Thyroid gland (tissue), 4 donors: ENCODE measurements at places on chromosomes 2 and 18.

GRCh38 chr2:13986119-13986720 is 646.3 kb upstream of the LRATD1 start:
- no peak for DNase-seq

- no peak for DNase-seq
Observed at GRCh38 chr2:27717070-27717795, 53.5 kb downstream of the SLC4A1AP start.

- DNase-seq, result peak; percentile 8
Observed at GRCh38 chr2:65227020-65227455, 593 bp upstream of the ACTR2 start.

DNA sequence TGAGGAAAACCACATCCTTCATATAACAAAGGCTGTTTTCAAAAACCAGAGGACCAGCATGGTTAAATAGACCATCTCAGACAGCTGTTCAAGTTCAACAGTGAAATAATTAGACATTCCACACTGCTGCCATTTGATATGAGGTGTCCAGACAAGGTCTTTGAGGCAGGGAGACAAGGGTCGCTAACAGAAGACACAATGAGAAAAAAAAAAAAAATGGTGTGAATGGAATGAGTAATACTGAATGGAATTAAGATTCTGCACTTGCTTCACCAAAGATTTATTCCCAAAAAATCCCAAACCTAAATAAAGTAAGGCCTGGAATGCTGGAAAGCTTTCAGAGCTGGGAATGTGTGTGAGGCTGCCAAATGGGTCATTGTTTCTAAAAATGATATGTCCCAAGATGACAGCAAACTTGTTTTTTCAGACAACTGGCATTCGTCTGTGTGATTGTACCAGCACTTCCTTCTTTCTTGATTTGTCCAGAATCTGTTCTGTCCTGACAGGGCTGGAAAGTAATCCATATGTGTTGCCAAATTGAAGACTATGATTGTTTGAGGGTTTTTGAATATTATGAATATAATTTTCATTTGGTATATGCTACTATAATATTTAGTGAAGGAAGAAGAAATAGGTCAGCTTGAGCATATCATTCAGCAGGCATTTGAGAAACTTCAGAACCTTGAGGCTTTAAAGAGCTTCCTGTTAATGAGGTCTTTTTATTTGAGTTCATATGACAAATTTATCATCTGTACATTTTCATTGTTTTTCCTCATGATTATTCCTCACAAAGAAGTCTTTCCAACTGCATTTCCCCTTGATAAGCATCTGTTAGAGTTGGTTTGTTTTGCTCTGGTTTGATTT is 85.2 kb upstream of the ITGA4 start:
- DNase-seq, result no peak

DNA sequence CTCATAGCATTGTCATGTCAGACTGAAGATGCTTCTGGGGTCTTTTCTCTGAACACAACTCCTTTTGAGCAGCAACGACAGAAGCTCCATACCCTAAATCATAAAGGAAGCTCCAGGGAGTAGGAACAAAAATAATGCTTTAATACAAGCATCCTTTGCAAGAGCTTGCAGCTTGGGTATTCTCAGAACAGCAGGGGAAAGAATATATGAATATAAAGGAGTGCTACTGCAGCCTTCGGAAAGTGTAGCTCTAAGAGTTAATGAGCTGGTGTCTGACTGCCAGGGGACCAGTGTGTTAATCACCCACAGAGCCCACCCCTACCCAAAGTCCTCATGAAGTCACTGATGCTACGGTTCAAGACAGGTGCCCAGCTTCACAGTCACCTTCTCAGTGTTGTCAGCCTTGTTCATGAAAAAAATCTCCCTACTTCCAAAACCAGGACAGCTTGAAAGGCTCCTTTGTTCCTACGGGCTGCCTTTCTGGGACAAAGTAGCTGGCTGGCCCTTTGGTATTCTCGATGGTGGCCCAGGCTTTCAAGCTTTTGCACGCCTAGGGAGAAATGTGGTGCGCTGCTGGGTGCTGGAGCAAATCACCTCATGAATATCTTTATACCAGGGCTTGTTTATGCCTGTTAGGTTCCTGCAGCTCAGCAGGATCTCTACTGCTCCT is 259.7 kb downstream of the CMPK2 start:
- no peak for DNase-seq

DNA sequence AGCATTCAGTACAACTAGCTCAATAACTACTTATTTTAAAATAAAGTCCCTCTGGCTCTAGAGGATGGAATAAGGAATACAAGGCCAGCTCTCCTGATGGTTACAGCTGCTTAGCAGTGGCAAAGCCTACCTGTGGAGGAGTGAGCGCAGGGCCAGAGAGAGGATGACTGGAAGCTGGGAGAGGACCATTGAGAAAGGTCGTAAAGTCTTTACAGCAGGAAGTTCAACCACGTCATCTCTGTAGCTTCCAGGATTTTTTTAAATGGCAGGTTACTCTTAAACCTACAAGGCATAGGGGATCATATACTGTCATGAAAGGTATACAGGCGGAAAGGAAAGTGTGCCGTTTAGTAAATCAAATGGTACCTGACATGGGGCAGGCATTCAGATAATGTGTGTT is 26.3 kb downstream of the ANXA4 start:
- no peak for DNase-seq

GRCh38 chr2:143819190-143819735 is 690.0 kb downstream of the ARHGAP15 start:
- no peak for DNase-seq

- DNase-seq, result no peak
Observed at GRCh38 chr2:204950695-204951346, 405.5 kb downstream of the PARD3B start.

GRCh38 chr2:218860950-218861381 is 1.4 kb downstream of the WNT6 start:
- peak; percentile 24 for DNase-seq

DNA sequence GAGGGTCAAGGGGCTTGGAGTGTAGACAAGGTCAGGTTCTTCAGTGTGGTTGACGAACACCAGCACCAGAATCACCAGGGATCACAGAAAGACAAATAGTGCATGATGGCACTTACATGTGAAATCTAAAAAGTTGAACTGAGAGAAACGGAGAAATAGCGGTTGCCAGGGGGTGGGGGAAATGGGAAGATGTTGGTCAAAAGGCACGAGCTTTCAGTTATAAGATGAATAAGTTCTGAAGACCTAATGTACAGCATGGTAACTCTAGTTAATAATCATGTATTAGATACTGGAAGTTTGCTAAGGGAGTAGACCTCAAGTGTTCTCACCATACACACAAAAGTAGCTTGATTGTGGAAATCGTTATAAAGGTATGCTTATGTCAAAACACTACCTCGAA is 43.7 kb upstream of the DARS1 start:
- no peak for DNase-seq

DNA sequence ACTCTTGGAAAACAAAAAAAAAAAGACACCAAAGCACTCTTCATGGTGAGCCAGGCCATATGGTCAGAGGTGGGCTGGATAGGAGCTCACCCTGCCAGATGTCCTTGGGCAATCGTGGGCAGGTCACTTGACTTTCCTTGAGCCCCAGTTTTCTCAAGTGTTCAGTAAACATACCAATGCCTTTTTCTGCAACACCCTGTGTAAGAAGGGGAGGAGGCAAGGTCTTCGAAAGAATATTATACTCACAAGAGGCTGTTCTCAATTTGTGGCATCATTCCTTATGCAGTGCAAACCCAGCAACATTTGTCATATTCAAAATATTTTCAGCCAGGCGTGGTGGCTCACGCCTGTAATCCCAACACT is 22.9 kb upstream of the TMEM87B start:
- peak; percentile 25 for DNase-seq

- DNase-seq, result no peak
Observed at GRCh38 chr18:49274188-49274714, 186.2 kb downstream of the DYM start.

DNA sequence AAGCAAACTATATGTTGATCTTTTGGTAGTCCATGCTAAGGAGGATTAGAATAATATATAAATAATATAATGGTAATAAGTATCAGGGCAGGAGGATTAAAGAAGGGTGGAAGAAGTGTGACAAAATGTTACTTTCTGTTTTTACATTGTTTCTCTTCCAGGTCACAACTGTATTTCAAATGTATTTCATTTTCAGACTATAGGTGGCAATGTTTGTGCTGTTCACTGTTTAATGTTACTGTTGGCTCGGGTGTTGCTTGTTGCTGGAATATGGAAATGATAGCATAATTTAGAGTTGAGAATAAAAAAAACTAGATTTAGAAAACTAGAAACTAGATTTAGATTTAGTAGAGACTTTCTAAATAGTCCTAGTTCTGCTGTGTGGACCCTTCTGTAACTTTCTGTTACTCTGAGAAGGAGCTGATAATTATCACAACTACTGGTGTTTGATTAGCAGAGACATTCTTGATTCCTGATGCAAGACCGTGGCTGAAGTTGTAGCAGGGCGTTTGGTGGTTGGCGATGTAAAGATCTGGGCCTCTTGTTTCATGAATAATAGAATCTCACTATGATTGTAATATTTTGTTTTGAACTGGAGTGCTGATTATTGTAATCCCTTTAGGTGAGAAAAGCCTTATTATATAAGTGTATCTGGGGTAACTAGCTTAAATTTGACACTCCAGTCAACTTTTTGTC is 7.9 kb downstream of the NEDD4L start:
- DNase-seq, result no peak

DNA sequence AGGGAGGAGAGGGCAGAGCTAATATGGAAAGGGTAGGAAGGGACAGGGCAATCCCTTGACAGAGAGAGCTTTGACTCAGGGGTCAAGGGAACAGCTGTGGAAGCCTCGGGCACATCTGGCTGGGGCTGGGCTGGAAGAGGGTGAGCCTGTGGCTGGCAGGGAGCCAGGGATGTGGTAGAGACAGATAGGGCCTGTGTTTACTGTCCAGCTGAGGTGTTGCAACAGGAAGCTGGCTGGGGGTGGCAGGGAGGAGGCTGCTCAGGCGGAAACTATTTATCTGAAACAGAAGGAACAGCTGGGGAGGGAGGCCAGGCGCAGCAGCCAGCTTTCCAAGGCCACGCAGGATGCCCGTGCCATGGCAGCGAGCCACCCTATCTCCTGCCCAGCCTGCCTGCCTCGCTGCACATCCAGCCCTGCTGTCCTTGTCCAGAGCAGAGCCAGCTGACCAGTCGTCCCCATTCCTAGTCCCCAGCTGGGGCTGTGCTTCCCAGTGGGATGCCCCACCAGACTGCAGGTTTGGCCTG is 264.7 kb downstream of the CYP26B1 start:
- peak; percentile 27 for DNase-seq

DNA sequence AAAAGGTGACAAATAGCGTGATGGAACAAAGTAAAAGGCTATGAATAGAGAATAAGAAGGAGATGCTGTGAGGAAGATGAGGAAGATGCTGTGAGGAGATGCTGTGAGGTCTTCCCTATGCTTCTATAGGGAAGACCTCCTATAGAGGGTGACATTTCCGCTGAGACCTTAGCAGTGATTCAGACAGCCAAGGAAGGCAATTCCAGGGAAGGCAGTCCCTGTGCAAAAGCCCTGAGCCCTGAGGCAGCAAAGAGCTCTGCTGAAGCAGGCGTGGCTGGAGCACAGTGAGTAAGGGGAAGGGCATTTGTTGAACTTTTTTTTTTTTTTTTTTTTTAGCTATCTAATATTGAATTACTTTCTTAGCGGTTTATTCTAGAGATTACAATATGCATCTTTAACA is 142.7 kb upstream of the FOSL2 start:
- DNase-seq, result no peak

GRCh38 chr18:3624935-3625741 is 175.2 kb downstream of the TGIF1 start:
- DNase-seq, result no peak

GRCh38 chr2:9554921-9555296 is 721 bp downstream of the ADAM17 start:
- peak; percentile 49 for DNase-seq

GRCh38 chr2:71500426-71501079 is 47.2 kb downstream of the DYSF start:
- no peak for DNase-seq

GRCh38 chr2:120150040-120150482 is 73.1 kb downstream of the TMEM185B start:
- DNase-seq, result no peak

DNA sequence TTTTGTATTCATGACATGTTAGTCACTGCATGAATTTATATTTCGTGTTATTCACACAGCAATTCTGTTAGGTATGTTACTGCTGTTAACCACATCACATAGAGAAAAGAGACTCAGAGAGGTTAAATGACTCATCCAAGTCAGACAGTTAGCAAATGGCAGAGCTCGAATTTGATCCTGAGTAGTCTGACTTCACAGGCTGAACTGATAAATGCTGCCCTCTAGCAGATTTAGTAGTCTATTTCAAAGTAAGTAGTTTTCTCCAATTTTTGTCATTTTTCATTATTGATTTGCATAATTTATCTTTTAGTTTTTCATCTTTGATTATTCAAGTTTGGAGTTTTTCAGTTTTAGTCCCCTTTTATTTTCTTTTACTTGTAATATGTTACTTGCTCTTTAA is 58.3 kb downstream of the WDR7 start:
- no peak for DNase-seq

DNA sequence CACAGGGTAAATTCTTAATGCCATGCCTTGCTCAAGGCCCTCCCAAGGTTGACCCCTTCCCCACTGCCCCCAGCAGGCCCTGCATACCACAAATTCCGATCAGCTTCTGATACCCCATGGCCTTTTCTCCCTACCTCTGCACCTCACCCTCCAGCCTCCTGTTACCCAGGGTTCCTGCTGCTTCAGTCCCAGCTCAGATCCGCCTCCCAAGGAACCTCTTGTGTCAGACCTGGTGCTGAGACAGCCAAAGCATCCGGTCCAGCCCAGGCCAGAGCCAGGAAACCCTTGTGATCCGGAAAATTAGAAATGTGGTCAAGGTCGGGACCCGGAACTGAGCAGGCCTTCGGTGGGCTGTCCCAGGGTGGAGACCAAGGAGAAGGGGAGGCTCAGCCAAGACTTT is 231.3 kb downstream of the BCL2 start:
- DNase-seq, result no peak

DNA sequence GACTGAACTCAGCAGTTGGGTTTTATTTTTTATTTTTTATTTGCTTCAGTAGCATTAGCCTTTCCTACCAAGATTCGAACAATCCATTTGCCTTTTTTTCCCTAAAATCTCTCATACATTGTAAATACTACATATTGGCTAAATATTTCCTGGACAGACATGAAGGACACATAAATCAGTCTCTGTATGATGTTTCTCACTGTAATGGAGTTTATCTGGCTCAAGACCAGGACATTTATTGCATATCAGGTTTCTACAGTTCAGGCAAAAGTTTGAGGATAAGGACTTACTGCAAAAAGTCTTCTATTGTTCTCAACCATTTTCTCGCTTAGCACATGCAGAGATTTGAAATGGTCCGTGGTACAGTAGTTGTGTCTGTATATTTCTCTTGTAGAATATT is 3.3 kb downstream of the CLUL1 start:
- DNase-seq, result no peak

DNA sequence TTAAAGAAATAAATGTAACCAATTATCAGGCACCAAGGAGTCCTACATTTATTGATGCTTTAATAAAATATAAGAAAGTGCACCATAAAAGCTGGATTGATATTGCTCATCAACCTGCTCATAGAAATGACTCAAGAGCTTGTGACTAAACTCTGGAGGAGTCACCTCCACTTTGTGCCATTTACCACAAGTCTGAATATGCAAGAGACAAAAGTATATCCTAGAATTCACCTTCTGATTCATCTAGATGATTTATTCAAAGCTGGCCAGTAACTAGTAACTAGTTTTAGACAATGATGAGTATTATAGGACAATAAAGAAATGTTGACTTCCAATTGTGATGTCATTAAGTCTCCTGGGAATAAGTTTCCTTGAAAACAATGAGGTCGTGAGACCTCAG is 146.0 kb upstream of the SOX11 start:
- no peak for DNase-seq
